Hippocampal formation (tissue), 2 donors: ENCODE measurements at places on chromosomes 11 and 22.

DNA sequence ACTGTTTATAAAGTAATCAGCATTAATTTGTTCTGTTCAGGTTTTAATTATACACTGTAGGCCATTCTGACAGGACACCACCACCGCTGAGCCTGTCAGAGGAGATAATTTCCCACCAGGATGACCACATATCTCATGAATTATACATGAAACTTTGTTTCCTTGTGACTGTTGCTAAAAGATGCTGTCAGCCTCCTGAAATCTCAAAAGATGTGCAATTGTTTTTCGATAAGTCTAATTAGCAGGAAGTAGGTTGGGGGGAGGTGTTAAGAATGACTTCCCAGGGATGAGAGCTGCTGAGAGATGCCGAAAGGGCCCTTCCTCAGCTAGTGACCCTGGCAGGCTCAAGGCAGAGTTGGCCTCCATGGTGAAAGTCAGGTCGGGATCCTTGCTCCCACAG, 485.4 kb downstream of the SOX6 start:
- no peak for DNase-seq

- DNase-seq = no peak
These were observed 52.0 kb downstream of the KCNJ1 start for GRCh38 chr11:128814856-128815705.

GRCh38 chr11:128693416-128693712, 508 bp upstream of the FLI1 start:
- DNase-seq = no peak

DNA sequence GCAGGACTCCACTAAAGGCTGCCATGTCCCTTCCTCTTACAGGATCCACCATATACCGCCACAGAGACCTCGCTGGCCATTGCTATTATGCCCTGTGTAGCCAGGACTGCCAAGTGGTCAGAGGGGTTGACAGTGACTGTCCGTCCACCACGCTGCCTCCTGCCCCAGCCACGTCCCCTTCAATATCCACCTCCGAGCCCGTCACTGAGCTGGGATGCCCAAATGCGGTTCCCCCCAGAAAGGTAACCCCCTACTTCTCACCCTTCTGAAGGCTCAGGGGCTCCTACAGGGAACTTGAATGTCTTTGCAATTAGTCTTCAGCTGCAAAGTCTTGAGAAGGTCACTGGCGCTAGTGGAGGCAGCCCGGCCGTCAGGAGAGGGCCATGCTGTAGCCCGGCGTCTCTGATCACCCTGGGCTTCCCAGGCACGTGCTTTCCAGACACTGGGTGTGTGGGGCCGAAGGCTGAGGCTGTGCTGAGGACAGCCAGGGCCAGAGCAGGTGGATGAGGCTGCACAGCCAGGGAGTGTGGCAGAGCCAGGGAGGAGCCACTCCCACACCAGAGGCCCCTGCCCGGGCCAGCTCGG, 30.0 kb upstream of the MUC5B start:
- DNase-seq = no peak

- DNase-seq = no peak
These were observed 29.0 kb upstream of the PARVG start for GRCh38 chr22:44151676-44152075.

GRCh38 chr11:44243086-44243485, 66.9 kb downstream of the ALX4 start:
- DNase-seq = no peak

GRCh38 chr11:61077936-61078335, 24.4 kb upstream of the CD5 start:
- no peak for DNase-seq

DNA sequence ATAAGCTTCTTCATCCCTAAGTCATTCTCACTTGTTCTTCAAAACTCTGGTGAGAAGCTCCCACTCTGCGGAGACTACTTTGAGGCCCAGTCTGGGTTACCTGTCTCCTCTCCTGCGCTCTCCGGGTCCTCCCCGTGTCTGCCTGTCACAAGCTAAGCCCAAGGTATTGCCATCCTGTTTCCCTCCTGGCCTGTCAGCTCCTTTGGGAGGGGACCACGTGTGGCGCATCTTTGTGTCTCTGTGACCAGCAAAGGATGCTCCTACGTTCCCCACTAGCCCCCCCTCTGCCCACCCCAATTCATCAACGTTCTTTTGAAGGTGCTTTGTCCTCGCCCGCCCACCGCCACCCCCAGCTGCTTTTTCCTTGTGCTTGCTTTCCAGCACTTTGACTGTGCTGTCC, 31.8 kb upstream of the FBLN1 start:
- no peak for DNase-seq

GRCh38 chr11:45801723-45802315, 3.1 kb upstream of the SLC35C1 start:
- no peak for DNase-seq

DNA sequence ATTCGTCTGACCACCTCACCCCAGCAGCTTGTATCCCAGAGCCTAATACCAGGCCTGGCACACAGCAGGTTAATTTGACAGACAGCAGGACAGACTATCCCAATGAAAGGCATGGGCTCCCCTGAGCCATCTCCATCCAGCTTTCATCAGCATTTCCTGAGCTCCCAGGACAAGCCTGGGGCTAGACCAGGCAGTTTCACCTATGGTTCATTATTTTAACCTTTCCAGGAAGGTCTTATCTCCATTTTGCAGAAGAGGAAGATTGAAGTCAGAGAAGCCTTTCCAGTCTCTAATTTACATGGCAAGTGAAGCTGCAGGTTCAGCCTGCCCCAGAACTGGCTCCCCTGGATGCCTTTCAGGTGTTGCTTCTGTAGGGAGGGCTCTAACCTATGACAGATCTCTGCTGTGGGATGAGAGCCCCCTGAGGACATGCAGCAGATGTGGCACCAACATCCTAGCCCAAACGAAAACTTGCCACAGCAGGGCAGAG, 17.0 kb downstream of the ARRB1 start:
- no peak for DNase-seq

DNA sequence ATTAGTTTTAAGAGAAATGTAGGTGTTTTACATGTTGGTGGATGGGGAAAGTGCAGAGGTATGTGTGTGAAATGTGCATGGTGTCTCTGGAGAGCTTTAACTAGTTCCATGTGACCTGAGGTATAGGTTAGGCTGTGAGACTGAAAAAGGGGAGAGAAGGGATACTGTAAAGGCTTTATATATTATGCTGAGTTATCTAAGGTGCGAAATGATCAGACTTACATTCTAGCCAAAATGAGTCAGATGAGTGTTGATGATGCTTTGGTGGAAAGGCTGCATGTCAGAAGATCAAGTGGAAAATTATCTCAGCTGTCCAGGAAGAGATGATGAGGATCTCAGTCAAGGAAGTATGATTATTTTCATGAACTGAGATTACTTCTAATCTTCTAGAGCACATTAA, 15.8 kb downstream of the ACAT1 start:
- no peak for DNase-seq

DNA sequence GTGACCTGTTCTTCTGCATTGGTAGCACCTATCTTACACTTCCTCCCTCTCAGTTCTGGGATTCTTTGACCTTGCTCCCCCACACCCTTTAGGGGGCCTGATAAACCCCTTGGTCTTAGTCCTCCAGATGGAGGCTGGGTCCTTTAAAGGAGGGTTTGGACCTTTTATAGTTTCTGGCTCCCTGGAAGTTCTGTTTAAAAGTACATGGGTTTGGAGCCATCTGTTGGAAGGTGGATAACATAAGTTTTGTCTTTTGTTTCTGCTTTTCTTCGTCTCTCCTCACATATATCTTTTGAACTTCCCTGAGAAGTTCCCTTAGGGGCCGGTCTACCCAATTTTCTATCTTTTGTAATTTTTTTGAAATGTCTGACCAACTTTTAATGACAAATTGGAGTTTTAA, 17.9 kb upstream of the HYLS1 start:
- DNase-seq = no peak

DNA sequence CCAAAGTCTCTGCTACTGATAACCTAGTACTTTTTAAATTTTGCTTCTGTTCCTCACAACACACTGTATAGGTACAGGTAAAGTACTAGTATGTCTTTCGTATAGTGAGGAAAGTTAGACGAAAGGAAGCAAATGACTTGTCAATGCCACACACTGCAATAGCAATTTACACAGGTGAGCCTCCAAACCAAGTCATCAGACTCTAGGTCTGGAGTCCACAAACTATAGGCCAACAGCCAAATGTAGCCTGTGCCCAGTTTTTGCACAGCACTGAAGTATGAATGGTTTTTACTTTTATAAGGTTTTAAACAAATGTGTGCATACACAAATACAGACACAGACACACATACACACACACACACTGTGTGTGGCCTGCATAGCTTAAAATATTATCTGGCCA, 28.1 kb downstream of the ALG8 start:
- no peak for DNase-seq

DNA sequence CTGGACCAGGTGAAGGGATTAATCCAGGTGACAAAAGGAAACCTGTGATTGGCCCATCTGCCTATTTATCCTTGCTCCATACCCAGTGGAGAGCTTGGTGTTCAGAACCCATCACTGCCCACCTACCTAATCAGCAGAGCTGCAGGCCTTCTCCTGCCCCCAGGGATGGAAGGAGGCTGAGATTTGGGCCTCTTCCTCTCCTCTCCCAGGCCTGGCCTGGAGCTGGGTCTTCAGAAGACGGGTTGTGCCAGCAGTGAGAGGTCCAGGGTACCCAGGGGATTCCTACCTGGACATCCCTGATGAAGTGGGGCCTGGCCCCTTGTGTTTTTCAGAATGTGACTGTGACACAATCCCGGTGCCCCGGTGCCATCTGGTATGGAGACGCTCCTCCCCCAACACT, 80.3 kb upstream of the MYOD1 start:
- DNase-seq = no peak

GRCh38 chr11:35629914-35630313, 11.7 kb downstream of the FJX1 start:
- DNase-seq = no peak

DNA sequence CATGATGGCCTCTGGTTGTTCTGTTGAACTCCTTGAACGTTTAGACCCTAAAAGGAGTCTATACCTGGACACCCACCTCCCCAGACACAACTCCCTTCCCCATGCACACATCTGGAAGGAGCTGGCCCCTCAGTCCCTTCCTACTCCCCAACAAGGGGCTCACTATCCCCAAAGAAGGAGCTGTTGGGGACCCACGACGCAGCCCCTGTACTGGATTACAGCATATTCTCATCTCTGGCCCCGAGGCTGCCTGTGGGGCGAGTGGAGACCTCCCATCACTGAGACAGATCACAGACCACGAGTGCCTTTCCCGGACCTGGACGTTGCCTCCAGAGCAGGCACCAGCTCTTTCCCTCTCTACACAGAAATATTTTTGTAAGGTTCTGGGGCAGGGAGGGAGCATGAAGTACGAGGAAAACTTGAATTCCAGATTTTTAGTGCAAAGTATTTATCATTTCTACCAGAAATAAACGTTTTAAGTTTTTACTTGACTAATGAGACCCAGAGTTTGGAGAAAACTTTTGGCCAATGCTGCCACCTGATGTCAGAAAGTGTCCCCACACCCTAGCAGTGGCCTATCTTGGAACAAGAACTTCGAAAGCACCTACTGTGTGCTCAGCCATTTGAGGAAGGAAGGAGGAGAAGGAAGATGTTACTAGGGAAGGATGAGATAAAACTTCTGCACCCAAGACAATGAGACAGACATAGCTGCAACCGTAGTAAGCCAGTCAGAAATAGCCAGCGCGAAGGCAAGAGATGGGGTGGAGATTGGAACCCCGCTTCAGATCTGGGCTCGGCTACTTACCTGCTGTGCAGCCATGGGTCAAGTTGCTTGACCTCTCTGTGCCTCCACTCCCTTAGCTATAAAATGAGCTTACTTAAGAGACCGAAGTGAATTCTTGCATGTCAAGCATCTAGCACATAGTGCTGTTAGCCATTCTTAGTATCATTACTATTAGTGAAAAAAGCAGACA, 10.2 kb upstream of the POU2F3 start:
- DNase-seq = peak; percentile 27

DNA sequence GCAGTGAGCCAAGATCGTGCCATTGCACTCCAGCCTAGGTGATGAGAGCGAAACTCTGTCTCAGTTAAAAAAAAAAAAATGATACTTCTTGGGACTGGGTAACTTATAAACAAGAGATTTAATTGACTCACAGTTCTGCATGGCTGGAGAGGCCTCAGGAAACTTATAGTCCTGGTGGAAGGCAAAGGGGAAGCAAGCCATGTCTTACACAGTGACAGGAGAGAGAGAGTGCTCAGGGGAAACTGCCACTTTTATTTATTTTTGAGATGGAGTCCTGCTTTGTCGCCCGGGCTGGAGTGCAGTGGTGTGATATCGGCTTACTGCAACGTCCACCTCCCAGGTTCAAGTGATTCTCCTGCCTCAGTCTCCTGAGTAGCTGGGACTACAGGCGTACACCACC, 8.2 kb downstream of the SDF2L1 start:
- no peak for DNase-seq

- DNase-seq = no peak
These were observed 45.6 kb downstream of the COMMD9 start for GRCh38 chr11:36243641-36244040.

- DNase-seq = no peak
These were observed 1.9 kb downstream of the NLRP6 start for GRCh38 chr11:279966-280705.

DNA sequence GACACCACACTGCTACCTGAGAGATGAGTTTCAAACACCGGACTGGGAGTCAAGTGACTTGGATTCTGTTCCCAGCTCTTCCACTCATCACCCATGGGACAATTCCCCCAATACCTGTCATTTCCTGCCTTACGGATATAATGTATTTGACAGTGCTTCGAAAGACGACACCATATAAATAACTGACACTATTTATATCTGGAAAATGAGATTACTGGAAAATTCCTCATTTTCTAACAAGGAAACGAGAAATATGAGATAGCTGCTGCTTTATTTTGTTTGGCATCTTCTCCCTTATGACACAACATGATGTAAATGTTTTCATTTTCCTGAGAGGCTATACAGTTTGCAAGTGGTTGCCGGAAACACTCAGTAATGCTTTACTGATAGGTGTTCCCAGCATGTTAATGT, 8.6 kb downstream of the HSCB start:
- no peak for DNase-seq

GRCh38 chr11:126061707-126062678, 673 bp downstream of the CDON start:
- DNase-seq = peak; percentile 41

DNA sequence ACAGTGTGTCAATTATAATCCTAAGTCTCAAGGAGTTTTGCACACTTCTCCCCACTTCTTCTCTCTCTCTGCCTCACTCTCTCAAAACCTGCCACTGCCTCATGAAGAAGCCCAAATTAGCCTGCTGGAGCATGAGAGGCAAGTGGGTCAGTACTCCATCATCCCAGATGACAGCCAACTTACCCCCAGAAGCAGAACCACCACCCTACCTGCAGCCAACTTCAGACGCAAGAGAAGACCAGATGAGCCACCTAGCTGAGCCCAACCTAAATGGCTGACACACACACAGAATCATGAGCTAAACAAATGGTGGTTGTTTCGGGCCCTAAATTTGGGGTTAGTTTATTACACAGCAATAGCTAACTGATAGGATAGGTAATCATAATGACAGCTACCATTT, 61.2 kb downstream of the CD82 start:
- DNase-seq = no peak

DNA sequence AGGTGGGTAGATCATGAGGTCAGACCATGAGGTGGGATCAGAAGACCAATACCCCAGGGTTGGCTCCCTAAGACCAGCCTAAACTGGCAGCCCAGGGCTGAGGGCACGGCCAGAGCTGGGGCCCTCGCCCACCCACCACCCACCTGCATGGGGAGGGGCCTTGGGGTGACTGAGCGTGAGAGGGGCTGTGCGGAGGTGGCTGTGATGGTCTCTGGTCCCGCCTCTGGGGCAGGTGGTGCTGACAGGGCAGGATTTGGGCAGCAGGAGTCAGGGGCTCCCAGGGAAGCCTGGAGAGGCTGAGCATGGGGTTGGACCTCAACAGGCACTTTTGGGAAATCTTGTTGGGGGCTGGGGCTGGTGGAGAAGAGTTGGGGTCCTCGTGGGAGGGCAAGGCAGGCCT, 39.8 kb upstream of the MUC5AC start:
- no peak for DNase-seq
